ENCODE measurements at places on chromosomes 13 and 19.

DNA sequence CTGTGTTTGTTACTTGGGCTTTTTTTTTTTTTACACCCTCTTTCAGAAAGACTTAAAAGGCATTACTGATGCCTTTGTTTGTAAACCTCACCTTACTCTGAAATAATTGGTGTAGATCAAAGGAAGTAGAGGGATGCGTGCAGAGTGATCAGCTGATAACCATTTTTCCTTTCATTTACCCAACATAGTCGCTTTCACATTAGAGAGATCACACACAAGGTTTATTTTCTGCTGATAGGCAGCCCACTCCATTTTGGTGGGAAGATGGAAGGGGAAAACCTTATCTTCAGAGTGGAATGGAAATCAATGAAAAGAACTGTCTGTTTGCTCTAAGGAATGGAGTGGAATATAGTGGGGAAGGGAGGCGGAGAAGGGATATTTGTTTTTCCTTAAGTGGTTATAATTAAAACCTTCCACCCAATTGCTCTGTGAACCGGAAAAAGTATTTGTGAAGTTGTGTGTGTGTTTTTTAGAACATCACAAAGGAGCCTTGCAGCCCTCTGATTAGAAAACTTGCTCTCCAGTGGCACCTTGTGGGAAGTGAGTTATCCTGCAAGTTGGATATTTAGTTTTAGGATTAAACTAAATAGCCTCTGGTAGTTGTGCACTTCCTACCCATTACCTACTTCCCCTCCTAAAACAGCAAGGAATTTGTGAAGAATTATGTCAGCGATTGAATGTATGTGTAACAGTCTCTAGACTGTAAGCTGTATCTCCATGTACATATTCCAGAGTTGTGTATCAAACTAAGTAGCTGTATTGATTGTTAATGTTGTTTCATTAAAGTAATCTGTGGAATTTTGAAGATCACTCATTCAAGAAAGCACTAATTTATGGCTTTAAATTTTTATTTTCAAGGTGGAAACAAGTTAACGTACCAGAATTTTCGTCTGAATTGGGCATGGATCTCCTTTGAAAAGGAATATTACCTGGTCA is 76.8 kb downstream of the FREM2 start:
- DNase-seq, result no peak

GRCh38 chr13:100149389-100149788 is 60.5 kb downstream of the PCCA start:
- no peak for DNase-seq

GRCh38 chr13:111282997-111283396 is 37.4 kb upstream of the TEX29 start:
- no peak for DNase-seq

DNA sequence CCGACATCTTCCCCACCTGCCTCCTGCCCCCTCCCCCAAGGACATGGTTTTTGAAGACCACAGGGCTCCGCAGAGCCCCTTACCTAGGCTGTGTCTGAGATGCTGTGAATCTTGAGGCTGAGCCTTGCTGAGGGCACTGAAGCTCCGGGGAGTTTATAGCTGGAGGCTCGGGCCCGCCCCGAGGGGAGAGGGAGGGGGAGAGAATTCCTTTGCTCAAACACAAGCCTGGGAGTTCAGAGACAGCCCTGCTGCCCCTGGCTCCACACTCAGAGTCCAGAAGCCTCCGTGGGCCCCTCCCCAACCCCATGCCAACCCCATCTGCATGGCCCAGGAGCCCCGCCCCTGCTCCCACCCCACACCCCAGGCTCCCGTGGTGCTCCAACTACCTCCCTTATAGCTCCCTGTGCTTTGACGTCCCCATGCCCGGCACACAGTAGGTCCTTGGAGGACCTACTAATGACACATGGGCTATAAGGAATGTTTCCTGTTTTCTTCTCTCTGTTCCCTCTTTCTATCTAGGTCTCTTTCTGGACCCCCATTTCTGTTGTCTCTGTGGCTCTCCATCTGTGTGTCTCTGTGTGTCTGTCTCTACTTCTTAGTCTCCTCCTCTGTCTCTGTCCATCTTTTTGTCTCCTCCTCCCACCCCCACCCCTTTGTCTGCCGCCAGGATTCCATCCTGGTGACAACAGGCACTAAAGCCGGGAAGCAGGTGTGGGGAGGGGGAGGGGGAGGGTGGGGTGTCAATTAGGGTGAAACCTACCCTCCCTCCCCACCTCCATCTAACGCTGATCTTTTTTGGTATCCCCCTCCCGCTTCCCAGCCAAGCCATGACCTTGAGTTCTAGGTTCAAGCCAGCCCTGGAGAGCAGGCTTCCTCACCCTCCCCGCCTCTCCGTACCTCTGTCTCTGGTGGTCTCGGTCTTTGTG is at the start of gene TNNT1:
Gene TNNT1 (minus strand): TSS at position 129 of the 926 bp plus-strand sequence. CDS start 2,049 bp downstream, outside the sequence.
- no peak for DNase-seq

DNA sequence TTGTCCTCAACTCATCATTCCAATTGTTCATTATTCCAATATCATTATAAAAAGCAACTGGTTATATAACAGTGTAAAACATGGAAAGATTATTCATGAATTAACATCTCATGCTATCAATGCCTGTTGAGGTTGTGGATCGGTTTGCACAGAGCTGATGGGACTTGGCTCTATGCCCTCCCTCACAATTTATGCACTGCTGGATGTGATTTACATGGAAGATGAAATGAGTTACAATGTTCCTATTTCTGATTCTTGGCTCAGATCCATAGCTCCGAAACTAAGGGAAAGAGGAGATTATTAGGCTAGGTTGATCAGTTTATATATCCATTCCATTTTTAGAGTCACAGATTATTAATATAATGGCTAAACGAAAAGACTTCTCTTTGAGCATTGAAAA is 38.6 kb downstream of the SCEL start:
- DNase-seq, result no peak

GRCh38 chr13:23081220-23081619 is 99.6 kb upstream of the SGCG start:
- no peak for DNase-seq

DNA sequence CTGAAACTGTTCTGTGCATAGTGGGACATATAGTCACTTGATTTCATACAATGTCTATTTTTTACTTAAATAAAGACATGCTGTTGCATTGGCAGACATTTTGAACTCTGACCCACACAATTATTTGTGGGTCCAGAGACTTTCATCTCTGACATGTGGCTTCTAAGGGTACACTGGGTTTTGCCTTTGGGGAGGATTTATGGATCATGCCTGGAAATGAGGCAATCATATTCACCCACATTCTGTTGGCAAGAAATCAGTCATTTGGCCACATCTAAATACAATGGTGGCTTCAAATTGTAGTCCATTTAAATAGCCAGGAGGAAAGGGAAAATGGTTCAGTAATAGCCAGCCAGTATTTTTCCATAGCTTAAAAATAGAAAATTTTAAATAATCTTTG is 238.3 kb upstream of the KLF12 start:
- no peak for DNase-seq

DNA sequence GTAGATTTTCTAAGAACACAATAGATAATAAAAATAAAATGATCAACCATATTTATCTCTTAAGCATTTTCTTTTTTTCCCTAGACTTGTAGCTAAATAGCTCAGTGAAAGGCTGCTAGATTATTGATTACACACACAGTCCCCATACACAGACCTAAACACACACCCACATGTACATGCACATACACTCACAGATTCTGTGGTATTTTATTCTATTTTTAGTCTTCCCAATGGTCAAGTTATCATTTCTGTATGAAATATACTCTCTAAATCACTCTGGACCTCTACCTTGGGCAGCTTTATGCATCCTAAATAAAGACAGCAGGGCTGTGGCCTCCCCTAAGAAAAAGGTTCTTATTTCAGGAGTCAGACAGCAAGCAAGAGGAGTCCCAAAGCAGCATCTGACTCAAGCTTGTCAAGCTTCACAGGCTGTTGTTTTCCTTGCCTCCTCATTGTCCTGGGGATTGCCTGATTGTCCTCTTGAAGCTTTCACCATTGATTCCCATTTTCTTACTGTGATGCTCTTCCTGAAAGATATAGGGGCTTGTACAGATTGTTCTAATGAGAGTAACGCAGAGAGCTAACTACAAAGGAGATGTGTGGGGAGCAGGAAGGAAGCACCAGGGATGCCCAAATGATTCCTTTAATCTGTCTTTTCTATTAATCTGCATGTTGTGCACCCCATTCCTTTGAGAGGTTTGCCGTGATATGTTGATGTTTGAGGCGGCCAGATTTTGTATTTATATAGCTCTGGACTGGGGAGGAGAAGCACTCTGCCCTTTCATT is 986.5 kb downstream of the PCDH17 start:
- no peak for DNase-seq

DNA sequence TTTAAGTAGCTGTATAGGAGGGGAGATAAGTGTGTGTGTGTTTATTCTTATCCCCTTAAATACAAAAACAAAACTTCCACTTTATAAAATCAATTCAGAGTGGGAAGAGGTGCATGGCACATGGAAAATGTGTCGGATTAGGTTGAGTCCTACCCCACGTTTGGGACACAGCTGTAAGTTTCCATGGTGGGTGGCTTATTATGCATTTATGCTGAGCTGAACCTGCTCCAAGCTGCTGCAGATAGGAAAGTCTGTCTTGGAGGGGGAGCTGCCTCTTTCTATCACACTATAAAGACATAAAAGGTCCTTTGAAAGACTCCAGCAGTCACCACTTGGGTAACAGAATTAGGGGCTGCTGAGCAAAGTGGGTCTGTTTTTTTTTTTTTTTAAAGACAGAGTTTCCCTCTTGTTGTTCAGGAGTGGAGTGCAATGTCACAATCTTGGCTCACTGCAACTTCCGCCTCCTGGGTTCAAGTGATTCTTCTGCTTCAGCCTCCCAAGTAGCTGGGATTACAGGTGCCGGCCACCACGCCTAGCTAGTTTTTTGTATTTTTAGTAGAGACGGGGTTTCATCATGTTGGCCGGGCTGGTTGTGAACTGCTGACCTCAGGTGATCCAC is 15.2 kb downstream of the ACTN4 start:
- DNase-seq, result no peak

DNA sequence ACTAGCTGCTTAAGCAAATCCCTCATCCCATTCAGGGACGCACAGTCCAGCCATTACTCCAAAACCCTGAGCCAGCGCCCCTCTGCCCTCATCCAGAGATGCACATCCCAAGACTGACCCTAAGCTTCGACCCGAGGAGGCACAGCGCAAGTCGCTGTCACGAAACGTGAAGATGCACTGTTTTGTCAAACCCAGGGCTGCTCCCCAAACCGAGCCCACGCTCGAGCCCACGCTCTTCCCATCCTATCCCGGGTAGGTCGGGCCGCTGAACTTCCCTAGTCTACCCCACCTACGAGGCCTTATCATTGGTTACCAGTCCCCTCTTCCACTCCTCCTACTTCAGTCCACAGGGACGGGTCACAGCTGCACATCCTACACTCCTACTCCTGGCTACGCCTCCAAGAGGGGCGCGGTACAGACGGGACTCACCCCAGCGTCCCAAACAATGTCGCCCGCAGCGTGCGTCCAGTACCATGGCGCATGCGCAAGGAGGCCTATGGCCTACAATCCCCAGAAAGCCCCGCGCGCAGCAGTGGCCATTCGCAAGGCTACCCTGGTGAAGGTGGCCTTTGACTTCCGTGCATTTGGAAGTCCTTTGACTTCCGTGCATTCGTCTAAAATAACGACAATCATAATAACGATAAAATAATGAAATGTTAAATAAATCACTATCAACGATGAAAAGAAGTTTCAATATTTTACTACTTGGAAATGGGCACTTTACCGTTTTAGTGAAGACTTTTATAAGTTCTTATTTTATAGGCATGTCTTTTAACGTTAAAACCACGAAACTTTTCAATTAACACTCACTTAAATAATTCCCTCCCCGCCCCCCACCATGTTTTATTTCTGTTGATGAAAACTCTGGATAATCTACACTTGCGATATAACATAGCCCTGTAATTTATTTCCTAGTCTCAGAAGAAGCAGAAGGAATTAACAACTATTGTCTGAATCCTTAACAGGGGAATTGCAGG is at the start of gene ZNF285:
Gene ZNF285 (minus strand): TSS at position 470 of the 977 bp plus-strand sequence. CDS start 4,395 bp downstream, outside the sequence.
- peak; percentile 67 for DNase-seq

- no peak for DNase-seq
Measured at GRCh38 chr13:35988648-35989081, 142.5 kb downstream of the DCLK1 start.

DNA sequence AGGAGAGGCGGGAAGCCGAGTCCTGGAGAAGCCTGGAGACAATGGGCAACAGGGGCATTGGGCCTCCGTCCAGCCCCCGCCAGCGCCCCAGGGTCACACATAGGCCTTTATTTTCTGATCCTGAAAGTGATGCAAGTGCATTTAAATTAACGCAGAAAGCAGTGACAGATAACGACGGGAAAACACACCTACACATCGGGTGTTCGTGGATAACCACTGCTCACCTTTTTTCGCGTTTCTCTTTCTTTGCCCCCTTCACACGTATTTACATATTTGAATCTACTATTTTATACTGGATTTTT is 30.4 kb upstream of the GRTP1 start:
- no peak for DNase-seq

GRCh38 chr13:95185851-95186250 is 115.4 kb downstream of the ABCC4 start:
- DNase-seq, result peak; percentile 10

DNA sequence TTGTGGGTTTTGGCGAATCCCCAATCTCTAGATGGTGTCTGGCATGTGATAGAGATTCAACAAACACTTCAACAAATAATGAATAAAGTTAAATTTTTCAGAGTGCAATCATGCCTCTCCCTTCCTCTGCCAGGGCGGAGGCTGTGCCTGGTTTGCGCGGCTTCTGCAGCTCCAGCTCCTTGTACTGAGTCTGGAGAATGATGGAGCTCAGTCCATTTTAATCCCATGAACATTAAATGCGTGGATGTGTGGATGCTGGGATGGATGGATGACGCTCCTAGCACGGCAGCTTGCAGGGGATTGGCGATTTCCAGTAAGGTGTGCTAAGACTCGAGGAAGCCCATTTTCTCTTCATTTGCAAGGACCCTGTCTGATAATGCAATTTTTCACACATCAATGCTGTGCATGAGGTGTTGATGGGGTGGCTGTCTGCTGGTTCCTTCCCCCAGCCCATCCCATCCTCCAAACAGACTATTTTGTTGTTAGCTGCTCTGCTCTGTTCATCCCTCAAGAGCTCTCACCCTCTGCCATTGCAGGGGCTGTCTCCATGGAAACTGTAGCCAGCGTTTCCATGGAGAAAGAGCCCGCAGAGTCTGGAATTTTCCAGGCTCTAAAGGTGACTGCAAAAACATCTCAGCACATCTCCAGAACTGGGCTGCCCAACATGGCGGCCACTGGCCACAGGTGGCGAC is 92.6 kb upstream of the PEG3 start:
- no peak for DNase-seq

GRCh38 chr13:28679628-28680027 is 20.7 kb downstream of the POMP start:
- no peak for DNase-seq

- DNase-seq, result no peak
Measured at GRCh38 chr19:1601613-1602064, 3.6 kb downstream of the UQCR11 start.
